Activated CD8-positive, alpha-beta memory T cell treated with anti-CD3 and anti-CD28 coated beads for 24 hours (primary cell): ENCODE measurements at places on chromosomes 1 and 21.

GRCh38 chr1:1958071-1958541 lies 39.0 kb upstream of the TMEM52 start:
- no peak for DNase-seq

- DNase-seq, result no peak
These were observed 89.7 kb downstream of the GREM2 start for GRCh38 chr1:240522122-240522822.

GRCh38 chr1:175364424-175365076 lies 172.0 kb upstream of the KIAA0040 start:
- no peak for DNase-seq

GRCh38 chr1:234969011-234969441 lies 159.6 kb downstream of the TOMM20 start:
- peak; percentile 38 for DNase-seq

DNA sequence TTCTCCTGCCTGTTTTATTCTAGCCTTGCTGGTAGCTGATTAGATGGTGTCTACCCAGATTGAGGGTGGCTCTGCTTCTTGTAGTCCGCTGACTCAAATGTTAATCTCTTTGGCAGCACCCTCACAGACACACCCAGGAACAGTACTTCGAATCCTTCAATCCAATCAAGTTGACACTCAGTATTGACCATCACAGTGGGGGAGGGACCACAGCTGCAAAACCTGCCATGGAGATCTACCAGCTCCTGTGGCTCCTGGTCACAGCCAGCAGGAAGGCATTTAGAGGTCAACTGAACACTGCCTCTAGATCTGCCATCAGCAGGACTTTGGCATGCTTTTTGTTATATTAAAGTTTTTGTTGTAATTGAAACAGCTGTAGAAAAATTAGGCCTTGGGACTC lies 146.9 kb downstream of the RWDD3 start:
- no peak for DNase-seq

DNA sequence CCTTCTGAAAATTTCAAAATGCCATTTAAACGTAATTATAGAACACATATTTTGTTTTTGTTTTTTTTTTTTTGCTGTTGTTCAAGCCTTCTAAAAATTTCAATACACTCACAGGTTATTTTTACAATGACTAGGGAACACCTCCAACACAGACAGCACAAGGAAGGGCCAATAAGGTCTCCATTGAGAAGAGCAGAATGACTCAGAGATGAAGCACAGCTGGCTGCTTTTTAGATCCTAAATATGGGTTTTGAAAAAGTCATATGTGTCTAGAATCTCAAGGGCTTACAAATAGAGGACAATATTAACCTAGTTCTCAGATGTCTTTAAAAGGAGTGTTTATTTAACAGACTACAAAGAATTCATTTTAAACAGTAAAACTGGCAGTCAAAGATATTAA lies 104.6 kb downstream of the NEGR1 start:
- no peak for DNase-seq

- no peak for DNase-seq
These were observed 18.2 kb downstream of the DEPDC1 start for GRCh38 chr1:68478662-68479061.
